HFF-Myc (cell line): ENCODE measurements at places on chromosomes 13 and 19.

DNA sequence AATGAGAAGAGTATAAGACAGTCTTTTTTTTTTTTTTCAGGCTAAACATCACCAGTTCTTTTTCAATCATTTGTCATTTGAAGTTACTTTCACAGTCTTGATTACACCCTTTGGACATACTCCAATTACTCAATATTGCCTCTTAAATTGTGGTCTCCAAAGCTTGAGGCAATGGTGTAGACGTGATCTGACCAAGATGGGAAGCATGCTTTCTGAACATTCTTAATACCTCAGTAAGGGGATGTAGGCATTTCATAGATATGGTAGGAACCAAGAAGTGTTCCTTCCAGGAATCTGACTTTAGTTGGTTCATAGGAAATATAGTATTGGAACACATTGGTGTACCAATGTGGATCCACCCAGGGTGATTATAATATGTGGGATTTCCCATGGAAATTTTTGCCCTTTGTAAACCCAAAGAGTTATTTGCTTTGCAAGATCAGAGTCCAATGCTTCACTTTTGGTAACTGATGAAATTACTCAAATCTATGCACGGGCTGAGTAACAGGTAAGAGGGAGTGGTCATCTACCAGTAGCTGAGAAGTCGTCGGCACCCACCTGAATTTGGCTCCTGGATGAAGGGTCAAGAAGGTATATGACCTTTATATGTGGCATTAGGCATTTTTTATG lies 62.2 kb downstream of the ERCC5 start:
- DNase-seq = no peak

DNA sequence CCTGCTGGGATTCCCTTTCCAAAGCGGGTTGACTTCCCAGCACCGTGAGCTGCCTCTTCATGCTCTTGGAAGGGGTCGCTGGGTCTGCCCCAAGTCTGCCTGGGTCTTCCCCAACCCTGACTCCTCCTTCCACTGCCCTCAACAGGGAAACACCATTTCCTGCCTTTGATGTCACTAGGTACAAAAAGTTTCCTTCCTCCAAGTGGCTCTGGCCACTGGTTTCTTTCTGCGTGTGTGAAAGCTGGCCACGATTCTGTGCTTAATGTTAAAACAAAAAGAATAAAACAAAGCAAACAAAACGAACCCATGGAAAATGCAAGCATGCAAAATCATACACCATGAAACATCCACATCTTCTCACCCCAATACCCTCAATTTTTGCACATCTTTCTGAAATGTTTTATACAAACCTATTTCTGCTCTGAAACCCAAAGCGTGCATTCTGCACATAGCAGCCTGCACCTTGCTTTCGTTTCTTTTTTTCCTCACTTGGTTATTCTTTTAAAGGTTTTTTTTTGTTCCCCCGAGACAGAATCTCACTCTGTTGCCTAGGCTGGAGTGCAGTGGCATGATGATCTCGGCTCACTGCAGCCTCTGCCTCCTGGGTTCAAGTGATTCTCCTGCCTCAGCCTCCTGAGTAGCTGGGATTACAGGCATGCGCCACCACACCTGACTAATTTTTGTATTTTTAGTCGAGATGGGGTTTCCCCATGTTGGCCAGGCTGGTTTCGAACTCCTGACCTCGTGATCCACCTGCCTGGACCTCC lies 12.5 kb upstream of the TNFSF9 start:
- no peak for DNase-seq

DNA sequence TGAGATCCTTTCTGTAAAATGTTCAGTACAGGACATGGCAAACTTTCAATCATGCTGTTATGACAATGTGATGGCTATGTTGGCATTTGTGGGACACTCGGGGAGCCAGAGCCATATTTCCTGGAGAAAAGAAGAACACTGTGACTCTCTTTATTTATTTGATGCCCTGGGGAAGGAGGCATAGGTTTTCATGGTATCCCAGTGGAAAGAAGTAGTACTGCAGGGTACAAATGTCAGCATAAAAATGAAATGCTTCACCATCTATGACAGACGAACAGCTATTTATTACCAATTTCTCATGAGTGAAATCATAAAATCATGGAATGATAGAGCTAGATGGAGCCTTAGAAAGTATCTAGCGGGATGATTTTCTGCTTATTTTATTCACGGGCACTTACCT lies 217.1 kb downstream of the COL4A1 start:
- no peak for DNase-seq

GRCh38 chr19:29503140-29503758 lies 22.5 kb upstream of the VSTM2B start:
- no peak for DNase-seq

DNA sequence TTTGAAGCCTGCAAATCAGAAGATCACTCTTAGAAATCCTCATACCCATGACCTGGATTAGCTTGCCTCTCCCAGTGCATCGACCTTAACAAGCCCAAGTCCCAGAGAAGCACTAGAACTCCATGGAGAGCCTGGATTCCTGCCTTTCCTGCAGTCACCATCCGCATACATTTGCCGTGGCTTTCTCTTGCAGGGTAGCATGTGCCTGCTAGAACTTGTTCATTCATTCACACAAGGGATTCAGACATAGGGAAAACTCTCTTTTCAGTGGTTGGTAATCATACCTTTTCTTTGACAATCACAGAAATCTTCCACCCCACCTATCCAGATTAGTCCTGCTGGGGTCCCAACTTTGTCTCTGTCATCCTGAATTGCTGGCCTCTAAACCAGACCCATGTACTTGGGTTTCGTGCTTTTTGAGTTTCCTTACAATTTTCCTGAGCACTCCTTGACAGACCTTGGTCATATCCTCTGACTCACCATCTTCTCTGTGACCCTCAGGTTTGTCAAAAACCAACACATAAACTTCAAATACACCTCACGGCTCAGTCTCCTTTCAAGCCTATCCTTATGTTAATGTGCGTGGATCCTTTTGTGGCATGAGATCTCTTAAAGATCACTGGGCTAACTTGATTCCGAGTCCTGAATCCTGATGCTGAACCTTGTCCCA lies 355.0 kb downstream of the MYO16 start:
- no peak for DNase-seq

- no peak for DNase-seq
These were observed 30.4 kb downstream of the SLC25A15 start for GRCh38 chr13:40819797-40820315.

GRCh38 chr19:6227156-6227935 lies 52.4 kb downstream of the MLLT1 start:
- DNase-seq = no peak

DNA sequence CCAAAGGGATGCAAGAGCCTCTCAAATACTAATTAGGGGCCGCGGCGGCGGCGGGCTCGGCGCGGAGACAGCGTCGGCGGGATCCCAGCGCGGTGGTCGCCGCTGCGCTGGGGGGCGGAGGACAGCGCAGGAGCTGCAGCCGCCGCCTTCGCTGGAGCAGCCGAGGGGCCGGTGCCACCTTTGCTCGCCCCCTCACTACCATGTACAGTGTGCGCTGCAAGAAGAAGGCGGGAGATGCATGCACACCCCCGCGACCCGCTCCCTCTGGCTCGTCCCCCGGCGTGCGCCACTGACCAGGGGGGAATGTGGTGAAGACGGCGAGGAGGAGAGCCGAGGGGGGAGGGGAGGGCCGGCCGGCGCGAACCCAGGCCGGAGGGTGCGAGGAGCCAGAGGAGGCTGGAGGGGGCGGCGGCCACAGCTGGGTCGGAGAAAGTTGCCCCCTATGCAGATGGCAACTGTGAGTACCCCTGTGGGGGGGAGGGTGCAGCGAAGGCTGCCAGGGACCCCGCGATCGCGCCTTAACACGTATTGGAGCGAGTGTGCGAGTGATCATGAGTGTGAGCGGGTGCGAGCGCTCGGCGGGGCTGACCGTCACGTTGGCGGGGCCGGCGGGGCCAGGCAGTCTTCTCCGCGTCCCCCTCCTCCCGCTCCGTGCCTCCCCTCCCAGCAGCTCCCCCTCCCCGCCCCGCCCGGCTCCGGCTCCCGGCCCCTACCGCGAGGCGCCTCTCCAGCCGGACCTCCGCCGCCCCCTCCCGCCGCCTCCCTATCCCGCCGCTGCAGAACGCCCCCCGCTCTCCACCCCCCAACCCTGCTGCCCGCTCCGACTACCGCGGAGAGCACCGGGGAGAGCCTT lies 808 bp downstream of the SLITRK5 start:
- DNase-seq = no peak

- DNase-seq = no peak
These were observed 12.3 kb upstream of the TNFSF13B start for GRCh38 chr13:108257248-108257647.

GRCh38 chr13:51324714-51325420 lies 14.6 kb upstream of the SERPINE3 start:
- DNase-seq = no peak

GRCh38 chr13:40994581-40995230 lies 24.4 kb downstream of the ELF1 start:
- DNase-seq = no peak

- DNase-seq = no peak
These were observed 146.4 kb downstream of the KDM4B start for GRCh38 chr19:5115351-5115750.

DNA sequence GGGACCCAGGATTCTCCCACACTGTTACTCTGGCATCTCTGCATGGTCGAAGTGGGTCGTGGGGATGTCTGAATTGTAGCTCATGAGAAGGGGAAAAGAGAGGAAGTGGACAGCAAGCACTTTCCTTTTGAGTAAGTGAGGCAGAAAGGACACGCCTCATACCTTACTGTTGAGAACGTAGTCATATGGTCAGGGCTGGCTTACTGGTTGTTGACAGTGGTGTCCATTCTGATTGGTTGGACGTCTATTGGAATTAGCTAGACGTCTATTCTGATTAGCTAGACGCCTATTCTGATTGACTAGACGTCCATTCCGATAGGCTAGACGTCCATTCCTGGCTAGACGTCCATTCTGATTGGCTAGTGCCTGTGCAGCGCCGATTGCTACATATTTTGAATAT lies 12.4 kb downstream of the GRIN2D start:
- DNase-seq = no peak

DNA sequence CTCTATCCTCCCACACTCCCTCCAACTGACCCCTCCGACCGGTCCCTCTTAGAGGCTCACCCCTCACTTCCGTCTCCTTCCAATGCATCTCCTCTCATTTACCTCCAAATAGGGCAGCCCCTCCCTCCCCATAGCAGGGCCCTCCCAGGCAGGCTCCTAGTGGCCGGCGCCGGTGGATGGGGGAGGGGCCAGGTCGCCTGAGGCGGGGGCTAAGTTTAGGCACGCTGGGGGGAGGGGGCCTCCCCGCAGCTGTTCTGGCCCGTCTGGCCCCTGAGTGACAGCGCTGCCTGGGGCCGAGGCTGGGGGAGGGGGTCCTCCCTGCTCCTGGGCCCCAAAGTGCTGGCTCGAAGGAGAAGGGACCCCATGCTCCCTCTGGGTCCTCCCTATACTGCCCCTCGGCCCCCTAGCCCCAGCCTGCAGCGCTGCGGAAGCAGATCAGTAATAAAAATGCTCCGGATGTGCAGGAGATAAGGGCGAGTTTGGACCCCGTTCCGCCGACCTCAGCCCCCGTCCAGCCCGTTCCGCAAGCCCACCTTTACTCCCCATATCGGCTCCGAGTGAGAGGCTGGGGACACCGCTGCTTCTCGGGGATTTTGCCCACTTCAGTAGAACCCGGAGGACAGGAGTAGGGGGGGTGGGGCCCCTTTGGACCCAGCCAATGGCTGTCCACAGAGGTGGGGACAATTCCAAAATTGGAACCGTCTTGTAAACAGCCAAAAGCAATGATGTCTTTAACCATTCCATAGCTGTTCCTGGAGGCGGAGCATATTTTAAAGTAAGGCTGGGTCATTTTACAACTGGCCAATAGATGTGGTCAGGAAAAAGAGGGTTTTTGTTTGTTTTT lies 4.0 kb downstream of the RTN2 start:
- no peak for DNase-seq

DNA sequence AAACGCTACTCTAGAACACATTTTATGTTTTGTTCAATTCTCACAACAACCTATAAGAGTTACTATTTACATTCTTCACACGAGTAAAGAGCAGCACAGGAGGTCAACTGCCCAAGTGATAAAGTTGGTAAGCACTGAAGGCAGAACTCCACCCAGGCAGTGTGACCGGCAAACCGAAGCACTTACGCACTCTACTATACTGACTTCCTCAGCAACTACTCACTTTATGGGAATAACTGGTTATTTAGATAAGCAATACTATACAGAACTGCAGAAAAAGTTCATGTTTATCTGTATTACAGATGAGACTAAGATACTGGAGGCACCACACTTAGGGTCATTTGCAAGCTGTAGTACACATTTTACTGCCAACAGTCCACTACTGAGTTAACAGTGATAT lies 28.8 kb downstream of the FOXO1 start:
- DNase-seq = no peak

GRCh38 chr19:31232180-31232579 lies 117.1 kb downstream of the TSHZ3 start:
- peak; percentile 51 for DNase-seq

DNA sequence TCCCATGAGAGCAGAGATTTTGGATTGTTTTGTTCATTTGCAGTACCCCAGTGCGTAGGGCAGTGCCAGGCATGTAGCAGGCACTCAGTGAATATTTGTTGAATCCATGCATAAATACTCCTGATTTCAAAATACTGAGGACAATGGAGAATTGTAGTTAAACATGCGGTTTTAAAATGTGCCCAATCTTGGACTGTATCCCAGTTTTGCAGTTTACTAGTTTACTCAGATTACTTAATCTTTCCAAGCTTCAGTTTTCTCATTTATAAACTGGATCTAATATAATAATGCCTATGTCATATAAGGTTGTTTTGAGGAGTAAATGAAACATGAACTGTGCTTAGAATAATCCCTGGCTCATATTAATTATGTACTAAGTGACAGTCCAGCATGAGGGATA lies 39.0 kb downstream of the RCBTB2 start:
- no peak for DNase-seq

DNA sequence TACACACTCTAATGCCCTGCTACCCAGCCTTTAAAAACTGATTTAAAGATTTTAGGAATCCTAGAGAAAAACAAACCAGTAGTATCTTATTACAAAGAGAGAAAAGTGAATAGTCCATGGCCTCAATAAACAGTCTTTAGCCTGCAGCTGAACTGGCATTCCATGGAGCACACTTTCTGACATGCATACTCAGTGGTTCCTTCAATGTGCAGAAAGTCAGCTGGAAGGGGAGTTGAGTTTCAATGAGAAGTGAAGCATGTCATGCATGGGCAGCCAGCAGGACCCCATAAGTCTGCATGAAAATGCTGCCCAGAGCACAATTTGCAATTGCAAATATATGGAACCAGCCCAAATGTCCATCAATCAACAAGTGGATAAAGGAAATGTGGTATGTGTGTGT lies 273.7 kb downstream of the UQCRFS1 start:
- no peak for DNase-seq

GRCh38 chr13:24636776-24637175 lies 43.4 kb upstream of the ATP12A start:
- DNase-seq = no peak

- DNase-seq = no peak
These were observed 868 bp upstream of the EGLN2 start for GRCh38 chr19:40797963-40798682.

- DNase-seq = no peak
These were observed 1.3 kb downstream of the BICRA start for GRCh38 chr19:47609906-47610894.
